NCI-H524 (cell line): ENCODE measurements at places on chromosomes 3 and 15.

GRCh38 chr3:177279118-177279815, 82.0 kb upstream of the TBL1XR1 start:
- no peak for DNase-seq

DNA sequence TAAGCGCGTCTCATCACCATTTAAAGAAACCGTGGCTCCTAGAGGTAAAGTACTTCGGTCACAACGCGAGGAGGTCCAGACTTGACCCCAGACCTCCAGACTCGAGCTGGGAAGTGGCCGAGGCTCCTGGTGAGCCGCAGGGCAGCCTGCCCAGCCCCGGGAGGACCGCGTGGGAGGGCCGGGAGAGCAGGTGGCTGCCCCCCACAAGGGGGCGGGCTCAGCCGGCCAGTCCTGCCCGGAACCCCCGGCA, at the start of gene SLC27A2:
SLC27A2 (plus strand) TSS at position 228 of the 250 bp plus-strand sequence. CDS start 232 bp downstream, outside the sequence.
- DNase-seq = peak; percentile 64

- no peak for DNase-seq
Measured at GRCh38 chr3:13281507-13282357, 138.4 kb downstream of the NUP210 start.

DNA sequence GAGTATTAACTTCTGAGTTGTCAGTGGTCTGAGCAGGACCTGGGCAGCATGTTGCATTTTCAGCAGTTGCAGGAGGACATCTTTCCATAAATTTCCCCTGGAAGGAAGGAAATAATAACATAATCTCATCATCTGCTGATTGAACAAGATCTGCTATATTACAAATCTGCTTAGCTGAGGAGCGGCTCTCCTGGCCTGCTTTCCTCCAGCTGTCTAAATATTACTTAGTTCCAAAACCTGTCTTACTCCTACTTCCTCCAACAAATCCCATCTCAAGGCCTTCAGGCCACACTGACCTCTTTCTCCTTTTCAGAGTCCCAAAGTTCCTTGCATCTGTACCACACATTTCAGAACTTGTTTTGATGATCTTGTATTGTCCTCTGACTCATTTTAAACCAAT, 364.4 kb upstream of the MCTP2 start:
- peak; percentile 60 for DNase-seq

GRCh38 chr15:72340366-72340765, 20.4 kb upstream of the CELF6 start:
- DNase-seq = no peak

- DNase-seq = no peak
Measured at GRCh38 chr15:89435362-89435761, 61.0 kb downstream of the RHCG start.
